ENCODE measurements at places on chromosomes 13 and 19. TPM values are rescaled to one million over a fixed set of nuclear protein-coding genes. Genes with fewer than 3 reads are reported as not detected.

DNA sequence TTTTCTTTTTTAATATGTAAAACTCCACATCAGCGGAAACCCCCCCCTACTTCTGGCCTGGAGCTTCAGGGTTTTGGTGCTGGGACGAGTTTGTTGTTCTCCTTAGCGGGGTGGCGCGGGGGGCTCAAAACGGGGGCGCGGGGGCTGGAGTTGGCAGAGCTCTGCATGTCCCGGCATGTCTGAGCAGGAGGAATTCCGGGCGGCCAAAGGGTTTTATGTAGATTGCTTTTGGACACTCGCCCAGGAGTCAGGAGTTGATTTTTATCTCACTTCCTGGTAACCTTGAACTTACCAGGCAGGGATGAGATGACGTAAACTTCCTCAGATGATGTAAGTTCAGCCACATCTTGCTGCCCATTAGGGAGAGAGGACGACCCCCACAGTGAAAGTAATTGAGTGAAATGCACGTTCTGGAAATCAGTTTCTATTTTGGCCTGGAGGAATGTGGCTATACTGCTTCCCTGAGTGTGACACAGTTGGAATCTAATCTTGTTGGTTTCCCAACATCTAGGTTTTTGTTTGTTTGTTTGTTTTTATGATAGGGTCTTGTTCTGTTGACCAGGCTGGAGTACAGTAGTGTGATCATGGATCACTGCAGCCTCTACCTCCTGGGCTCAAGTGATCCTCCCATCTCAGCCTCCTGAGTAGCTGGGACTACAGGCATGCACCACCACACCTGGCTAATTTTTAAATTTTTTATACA is 21.0 kb upstream of the GDF15 start:
- H3K4me1 ChIP-seq = peaks cover 3% of the 10 kb centered on the region
- H3K27me3 ChIP-seq = no peaks in the 10 kb centered on the region
- peak overlapping the region; percentile 11 for H3K4me3 ChIP-seq
- DNase-seq = peak; percentile 96
- H3K27ac ChIP-seq = peak overlapping the region; percentile 91

DNA sequence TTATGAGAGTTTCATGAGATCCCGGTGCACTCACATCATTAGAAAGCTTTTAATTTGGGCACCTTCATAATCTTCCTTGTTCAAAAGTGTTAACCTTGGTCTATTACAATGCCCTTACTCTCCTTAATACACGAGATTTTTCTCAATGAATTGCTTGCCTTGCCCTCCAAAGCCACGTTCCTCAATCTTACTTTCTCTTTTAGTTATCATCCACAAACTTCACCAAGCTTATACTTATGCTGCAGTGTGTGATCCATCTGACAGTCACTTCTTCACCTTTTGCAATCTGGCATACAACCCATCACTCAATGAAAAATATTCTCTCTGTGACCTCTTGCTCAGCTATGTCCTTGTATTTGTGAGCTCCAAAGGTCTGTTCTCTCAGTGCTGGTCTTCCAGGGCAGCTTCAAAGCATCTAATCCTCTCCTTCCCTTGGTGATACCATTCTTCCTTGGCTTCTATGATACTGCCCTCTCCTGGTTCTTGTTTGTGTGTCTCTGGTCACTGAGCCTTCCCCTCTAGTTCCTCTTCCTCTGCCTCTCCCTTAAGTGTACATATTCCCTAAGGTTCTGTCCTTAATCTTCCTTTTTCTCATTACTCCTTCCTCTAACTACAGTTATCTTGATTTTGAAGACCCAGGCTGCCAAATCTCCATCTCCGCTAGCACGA is 202.2 kb upstream of the STARD13 start:
- no peak for DNase-seq
- H3K27me3 ChIP-seq = no peaks in the 10 kb centered on the region
- no peak overlapping the region for H3K27ac ChIP-seq
- H3K4me1 ChIP-seq = no peaks in the 10 kb centered on the region
- H3K36me3 ChIP-seq = no peaks in the 10 kb centered on the region

DNA sequence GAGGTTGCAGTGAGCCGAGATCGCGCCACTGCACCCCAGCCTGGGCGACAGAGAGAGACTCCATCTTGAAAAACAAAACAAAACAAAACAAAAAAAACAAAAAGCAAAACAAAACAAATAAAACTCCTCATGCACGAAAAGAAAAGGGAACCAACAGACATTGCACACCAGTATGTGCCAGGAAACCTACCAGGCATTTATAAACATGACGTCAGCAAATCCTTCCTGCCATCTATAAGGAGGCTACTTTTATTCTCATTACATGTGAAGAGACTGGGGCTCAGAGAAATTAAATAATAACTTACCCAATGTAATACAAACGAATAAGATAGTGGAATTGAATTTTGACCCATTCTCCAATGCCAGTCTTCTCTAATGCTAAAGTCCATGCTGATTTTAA is 197.2 kb downstream of the NUFIP1 start:
- no peaks in the 10 kb centered on the region for H3K36me3 ChIP-seq
- H3K4me3 ChIP-seq = no peak overlapping the region
- no peaks in the 10 kb centered on the region for H3K4me1 ChIP-seq
- H3K27ac ChIP-seq = no peak overlapping the region
- H3K27me3 ChIP-seq = no peaks in the 10 kb centered on the region

Gene ATP1A3
- 0.27 TPM for total RNA-seq

Gene ELANE
- total RNA-seq = not detected

Gene KLK14
- 5.3 TPM for total RNA-seq

Gene MEIOSIN
- not detected for total RNA-seq

GRCh38 chr13:98022210-98022609 is 68.7 kb downstream of the IPO5 start:
- H3K27ac ChIP-seq = no peak overlapping the region
- peaks cover 8% of the 10 kb centered on the region for H3K36me3 ChIP-seq
- no peak overlapping the region for H3K4me3 ChIP-seq
- H3K27me3 ChIP-seq = no peaks in the 10 kb centered on the region
- H3K4me1 ChIP-seq = no peaks in the 10 kb centered on the region

Gene INSR
- total RNA-seq = 124 TPM

DNA sequence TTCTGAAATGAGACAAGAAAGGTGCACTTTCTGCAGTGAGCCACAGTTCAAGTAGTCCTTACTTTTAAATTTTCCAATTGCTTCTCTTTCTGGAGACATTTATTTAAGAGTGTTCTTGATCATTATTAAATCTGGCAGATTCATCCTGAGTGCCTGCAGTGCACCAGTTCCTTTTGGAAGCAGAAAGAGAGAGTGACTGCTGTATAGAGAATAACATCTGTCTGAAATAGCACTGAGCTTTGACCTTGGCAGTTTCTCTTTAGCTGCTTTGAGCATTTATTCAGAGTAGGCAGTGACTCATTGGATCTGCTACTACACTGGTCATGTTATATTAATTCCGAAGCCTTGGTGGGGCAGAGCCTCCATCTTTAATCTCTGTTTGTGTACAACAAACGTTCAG is 1373.7 kb downstream of the PCDH9 start:
- no peak overlapping the region for H3K4me3 ChIP-seq
- H3K27me3 ChIP-seq = no peaks in the 10 kb centered on the region
- DNase-seq = no peak

- peak overlapping the region; percentile 77 for H3K27ac ChIP-seq
- no peak for DNase-seq
- H3K4me1 ChIP-seq = no peaks in the 10 kb centered on the region
Observed at GRCh38 chr19:16095071-16095571, 16.6 kb upstream of the RAB8A start.

DNA sequence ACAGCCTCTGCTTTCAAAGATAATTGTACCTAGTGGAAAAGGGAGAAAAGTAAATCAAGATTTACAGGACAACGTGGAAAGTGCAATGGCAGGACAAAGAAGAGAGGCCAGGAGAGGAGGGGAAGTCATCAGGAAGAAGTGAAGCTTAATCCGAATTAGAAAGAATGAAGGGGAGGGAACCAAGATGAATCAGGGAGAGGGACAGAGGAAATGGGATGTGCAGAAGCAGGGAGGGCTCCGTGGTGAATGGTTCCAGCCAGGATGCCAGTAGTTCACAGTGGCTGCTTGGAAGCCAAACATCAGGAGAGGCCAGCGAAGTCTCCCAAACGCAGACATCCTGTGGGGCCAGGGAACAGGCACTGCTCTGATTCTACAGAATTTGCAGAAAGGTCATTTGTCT is 144.4 kb downstream of the LIG4 start:
- no peaks in the 10 kb centered on the region for H3K27me3 ChIP-seq
- H3K36me3 ChIP-seq = no peaks in the 10 kb centered on the region
- no peak for DNase-seq
- no peak overlapping the region for H3K27ac ChIP-seq
- no peaks in the 10 kb centered on the region for H3K4me1 ChIP-seq
- no peak overlapping the region for H3K4me3 ChIP-seq

Gene NTN5
- total RNA-seq = 2.6 TPM

DNA sequence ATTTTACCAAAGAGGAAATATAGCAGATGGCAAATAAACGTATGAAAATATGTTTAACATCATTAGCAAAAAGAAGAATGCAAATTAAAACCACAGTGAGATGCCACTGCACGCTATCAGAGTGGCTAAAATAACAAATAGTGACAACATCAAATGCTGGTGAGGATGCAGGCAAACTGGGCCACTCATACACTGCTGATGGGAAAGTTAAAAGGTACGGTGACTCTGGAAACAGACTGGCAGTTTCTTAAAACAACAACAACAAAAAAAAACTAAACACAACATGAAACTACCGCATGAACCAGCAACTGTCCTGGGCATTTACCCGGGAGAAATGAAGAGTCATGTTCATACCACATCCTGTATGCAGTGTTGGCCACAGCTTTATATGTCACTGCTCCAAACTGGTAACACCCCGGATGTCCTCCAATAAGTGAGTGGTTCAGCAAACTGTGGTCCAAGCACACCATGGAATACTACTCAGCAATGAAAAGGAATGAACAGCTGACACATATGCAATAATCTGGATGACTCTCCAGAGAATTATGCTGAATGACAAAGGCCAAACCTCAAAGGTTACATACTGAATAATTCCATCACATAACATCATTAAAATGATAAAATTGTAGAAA is 22.3 kb downstream of the EPS15L1 start:
- H3K4me1 ChIP-seq = no peaks in the 10 kb centered on the region
- H3K27ac ChIP-seq = no peak overlapping the region
- H3K4me3 ChIP-seq = no peak overlapping the region
- no peak for DNase-seq

Data from prostate gland (tissue), 2 donors.